ENCODE measurements at places on chromosomes 4 and X. TPM values are rescaled to one million over a fixed set of nuclear protein-coding genes. Genes with fewer than 3 reads are reported as not detected.
A peak's percentile ranks its signal among the peaks of the same experiment; 100 is the strongest.

DNA sequence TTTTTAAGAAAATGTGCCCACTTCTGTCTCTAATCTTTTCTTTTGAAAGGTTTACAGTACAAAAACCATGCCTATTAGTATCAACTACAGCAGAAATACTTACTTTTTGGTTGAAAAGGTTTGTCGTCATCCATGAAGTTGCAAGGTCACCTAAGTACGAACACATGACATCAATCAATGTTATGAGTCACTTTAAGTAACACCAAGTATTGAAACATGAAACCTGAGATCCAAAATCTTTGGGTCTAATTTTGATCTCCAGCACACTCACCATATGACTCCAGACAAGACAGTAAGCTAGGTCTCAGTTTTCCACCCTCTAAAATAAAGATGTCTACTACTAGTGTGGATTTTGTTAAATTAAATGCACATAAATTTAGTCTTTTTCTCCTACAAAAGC lies 8.4 kb downstream of the ZNF280C start:
- no peak for DNase-seq

DNA sequence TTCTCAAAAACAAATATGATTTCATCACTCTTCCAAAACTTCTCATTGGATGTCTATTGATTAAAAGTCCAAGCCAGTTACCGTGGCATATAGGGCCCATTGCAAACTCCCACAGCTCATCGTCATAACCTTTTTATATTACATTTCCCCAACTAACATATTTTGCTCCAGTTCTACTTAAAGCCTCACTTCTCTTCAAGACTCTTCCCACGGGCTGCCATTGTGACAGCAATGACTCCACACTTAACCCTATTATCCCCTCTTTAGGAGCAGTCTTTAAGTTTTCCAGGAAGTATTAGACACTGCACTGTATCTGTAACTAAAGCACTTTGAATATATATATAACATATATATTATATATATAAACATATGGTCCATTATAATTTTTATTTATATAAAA lies 44.5 kb downstream of the DTHD1 start:
- no peak for DNase-seq

DNA sequence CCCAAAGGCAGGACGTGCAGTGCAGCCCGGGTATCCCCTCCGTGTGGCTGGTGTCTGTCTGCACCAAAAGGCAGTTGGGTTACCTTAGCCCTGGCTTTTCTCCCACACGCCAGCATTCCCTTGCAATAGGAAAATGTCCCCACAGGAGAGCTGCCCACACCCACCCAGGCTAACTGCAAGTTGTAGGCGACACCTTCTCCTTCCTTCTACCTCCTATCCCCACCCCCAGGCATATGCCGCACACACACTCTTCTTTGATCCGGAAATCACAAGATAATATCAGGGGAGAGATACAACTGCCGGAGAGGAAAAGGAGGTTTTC lies 444 bp upstream of the APBB2 start:
- no peak for DNase-seq

- no peak for DNase-seq
These were observed 210.7 kb upstream of the MAD2L1 start for GRCh38 chr4:120277391-120277790.

HTN3 gene
- total RNA-seq = not detected

GRCh38 chr4:131002132-131002531 lies 1906.2 kb downstream of the C4orf33 start:
- no peak for DNase-seq

GRCh38 chr4:80029364-80029763 lies 43.7 kb downstream of the ANTXR2 start:
- no peak for DNase-seq

- no peak for DNase-seq
These were observed 14.4 kb downstream of the BCOR start for GRCh38 chrX:40083120-40083978.

GRCh38 chrX:134622813-134623185 lies 35.5 kb downstream of the PLAC1 start:
- peak; percentile 14 for DNase-seq

DNA sequence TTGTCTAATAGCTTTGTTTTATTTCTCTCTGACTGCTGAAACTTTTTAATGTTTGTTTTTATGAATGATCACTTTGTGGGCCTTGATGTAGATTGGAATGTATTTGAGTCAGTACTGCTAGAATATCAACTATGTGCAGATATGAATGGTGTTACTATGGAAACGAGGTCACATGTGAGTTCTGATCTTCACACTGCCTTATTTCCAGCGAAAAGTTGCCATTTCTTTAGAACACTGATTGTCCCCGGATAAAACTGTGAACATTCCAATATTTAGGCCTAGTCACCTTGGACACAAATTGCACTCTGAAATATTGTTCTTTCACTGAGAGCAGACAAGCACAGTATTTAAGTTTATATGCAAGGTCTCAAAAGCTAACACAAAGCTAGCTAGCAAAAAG lies 27.2 kb upstream of the MAGED1 start:
- DNase-seq = no peak

FRAS1 gene
- total RNA-seq = 1.9 TPM

DNA sequence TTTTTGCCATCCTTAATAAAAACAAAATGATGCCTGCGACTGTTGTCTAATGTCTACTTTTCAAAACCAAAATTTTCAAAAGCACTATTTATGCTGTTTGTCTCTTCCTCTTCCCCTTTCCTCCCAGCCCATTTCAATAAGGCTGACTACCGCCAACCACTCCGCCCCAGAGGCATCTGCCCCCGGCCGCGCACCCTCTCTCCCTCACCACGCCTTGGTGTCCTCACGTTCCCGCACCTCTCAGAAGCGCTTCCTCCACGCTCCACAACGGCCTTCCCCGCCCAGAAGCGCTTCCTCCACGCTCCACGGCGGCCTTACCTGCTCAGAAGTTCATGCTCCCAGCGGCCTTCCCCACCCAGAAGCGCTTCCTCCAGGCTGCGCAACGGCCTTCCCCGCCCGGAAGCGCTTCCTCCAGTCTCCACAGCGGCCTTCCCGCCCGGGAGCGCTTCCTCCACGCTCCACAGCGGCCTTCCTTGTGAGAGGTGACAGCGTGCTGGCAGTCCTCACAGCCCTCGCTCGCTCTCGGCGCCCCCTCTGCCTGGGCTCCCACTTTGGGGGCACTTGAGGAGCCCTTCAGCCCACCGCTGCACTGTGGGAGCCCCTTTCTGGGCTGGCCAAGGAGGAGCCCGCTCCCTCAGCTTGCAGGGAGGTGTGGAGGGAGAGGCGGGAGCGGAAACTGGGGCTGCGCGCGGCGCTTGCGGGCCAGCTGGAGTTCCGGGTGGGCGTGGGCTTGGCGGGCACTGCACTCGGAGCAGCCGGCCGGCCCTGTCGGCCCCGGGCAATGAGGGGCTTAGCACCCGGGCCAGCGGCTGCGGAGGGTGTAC lies 490.4 kb upstream of the ZFP42 start:
- DNase-seq = peak; percentile 53

DNA sequence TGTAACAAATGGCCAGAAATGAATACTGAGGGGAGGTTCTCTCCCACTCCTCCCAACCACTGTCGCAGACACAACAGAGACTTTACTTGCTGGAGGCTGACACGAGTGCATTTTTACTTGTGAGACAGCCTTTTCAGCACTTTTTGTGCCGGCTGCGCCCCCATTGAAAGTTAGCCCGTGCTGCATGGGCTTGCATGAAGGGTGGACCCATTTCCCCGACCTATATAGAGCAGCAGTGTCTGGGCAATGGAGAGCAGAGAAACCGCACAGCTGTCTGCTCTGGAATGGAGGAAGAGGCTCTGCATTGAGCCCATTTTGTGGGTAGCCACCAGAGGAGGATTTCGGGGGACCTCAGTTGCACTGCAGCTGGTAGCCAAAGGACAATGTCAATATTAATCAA lies 208.8 kb downstream of the UGT8 start:
- DNase-seq = no peak

DNA sequence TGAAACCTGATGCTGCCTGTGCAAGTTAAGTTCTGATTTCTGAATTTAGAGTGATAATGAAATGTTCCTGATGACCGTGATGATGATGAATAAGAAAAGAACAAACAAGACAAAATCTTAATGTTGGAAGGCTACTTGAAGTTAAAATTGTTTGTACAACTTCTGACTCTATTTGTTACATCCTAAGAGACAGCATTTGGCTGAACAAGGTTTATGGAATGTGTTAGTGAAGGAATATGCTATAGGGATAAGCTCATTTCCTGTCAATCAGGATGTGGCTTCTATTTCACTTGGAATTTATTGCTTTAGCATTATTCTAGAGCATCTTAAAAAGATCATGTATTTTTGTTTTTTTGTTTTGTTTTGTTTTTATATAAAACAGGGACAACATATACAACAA lies 267.5 kb downstream of the FAT4 start:
- no peak for DNase-seq

DNA sequence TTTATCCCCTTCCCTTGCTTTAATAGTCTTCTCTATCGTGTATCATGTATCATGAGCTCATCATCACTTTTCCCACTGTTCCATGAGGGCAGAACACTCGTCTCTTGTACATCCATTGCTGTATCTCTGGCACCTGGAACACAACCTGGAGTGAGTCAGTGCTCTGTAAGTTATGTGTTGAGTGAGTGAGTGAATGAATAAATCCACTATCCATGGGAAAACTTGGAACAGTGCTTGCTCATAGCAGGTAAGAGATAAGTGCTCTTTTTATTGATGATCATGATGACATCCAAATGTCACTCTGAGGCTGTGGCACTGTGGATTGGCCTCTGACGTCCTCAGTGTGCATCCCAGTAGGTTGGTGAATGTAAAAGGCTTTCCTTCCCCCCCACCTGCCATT lies 4.3 kb downstream of the FGFBP1 start:
- DNase-seq = no peak

GRCh38 chrX:153643431-153644351 lies 3.3 kb upstream of the DUSP9 start:
- no peak for DNase-seq

GRCh38 chr4:139913995-139914598 lies 239.9 kb downstream of the MAML3 start:
- no peak for DNase-seq

GRCh38 chr4:186775902-186776301 lies 52.2 kb upstream of the FAT1 start:
- DNase-seq = no peak

DNA sequence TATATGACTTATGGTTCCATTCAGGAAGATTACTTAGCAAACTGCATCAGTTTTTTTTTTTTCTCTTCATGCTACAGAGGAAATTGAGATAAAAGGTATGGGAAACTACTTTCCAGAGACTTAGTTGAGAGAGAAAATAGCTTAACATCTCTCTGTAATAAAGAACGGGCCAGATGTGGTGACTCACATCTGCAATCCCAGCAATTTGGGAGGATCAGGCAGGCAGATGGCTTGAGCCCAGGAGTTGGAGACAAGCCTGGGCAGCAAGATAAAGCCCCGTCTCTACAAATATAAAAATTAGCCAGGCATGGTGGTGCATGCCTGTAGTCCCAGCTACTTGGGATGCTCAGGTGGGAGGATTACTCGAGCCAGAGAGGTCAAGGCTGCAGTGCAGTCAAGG lies 271.2 kb upstream of the TENM3 start:
- peak; percentile 51 for DNase-seq

PSAPL1 gene
- not detected for total RNA-seq

DNA sequence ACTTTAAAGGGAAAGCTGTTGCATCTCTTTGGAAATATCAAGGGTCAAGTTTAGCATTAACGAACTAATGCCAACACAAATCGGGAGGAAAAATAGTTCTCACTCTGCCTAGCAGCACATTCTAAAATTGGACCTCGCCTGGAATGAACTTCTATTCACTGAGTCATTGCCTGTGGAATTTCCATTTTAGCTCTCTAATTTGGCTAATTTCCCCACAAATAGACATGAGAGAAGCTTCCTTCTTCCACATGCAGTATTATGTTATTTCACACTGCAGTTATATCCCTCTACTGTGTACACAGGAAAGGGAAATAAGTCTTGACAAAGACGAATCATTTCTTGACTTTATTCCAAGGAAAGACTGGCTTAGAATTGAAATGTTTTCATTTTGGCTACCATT lies 9.3 kb downstream of the ZXDA start:
- peak; percentile 3 for DNase-seq

DNA sequence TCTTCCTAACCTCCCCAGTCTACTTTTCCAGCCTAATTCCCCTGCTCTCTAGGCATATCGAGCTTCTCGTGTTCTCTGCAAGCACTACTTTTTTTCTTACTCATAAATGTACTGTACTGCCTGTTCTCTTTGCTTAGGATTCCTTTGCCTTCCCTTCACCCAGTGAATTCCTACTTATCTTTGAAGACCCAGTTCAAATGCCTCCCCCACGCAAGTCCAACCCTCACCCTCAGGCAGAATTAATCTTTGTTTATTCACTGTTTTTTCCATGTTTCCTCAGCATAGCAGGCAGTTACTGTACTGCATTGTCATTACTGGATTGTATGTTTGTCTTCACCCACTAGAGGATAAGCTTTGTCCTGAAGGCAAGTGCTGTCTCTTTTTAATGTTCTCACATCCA lies 287.7 kb downstream of the BMPR1B start:
- no peak for DNase-seq

- no peak for DNase-seq
These were observed 37.4 kb downstream of the CYTL1 start for GRCh38 chr4:4981827-4982226.

DNA sequence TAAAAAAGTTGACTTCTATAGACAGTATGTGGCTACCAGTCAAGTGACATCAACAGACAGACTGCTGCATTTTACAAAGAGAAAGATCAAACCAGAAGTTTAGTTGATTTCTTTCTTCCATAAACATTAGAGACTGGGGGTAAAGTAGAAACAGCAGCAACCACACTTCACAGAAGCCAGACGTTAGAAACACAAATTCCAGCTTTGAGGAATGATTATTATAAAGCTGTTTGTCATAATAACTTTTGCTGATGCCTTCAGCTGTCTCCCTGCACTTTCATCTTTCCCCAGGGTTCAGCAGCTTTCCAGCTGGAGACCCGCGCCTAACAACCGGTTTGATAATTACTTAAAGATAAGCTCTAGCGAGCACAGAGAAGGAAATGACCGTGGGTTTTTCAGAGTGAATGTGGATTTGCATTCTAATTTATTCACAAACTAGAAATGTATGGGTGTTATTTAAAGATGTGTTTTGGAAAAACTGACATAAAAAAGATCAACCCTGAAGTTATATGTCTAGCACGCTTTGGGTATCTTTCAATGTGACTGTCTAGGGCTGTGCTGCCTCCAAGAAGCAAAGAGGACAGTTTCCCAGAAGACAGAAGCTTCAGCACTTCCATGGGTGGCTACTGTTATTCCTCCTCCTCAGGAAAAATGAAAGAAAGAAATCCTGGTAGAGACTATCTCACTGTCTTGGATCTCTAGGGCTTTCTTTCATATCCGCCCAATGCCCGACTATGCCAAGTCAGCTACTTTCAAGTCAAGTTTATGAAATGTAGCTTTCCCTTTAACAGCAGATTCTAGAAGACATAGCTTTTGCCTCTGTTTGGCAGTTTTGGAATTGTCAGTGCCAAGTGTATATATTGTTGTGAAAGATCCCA lies 15.0 kb upstream of the ENAM start:
- no peak for DNase-seq

GRCh38 chrX:140822184-140822583 lies 112.6 kb downstream of the LINC00632 start:
- DNase-seq = no peak

DNA sequence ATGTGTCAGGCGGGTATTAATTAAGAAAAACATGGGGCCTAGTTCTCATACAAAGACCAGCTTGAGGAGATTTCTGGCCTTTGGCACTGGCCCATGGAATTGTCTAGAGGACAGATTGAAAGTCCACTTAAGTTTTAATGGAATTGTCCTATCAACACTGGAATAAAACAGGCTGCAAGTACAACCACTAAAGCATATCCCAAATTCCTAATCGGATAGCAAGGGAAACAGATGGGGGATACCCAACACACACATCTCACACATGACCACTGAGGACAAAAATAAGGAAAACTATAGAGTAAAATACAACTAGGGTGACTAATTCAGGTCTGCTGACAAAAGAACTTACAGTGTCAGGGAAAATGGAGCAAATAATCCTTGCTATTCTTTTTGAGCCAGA lies 167.8 kb downstream of the GASK1B start:
- no peak for DNase-seq

Data from Daoy (cell line).